ENCODE measurements at places on chromosomes 11 and 22. TPM values are rescaled to one million over a fixed set of nuclear protein-coding genes. Genes with fewer than 3 reads are reported as not detected.
A peak's percentile ranks its signal among the peaks of the same experiment; 100 is the strongest.

Gene SCGB1D2
- total RNA-seq, result 100 TPM

Gene TEX12
- total RNA-seq, result not detected

Gene SAC3D1
- total RNA-seq, result 12.1 TPM

Gene CENPM
- total RNA-seq, result 20.2 TPM

Gene SYT13
- total RNA-seq, result not detected

Gene XPNPEP3
- 8.7 TPM for total RNA-seq

Gene SLC37A2
- total RNA-seq, result 137 TPM

Gene FGF3
- not detected for total RNA-seq

Gene MB
- total RNA-seq, result 7.4 TPM

Gene OR56A1
- total RNA-seq, result 0.10 TPM

Gene CECR2
- 2.7 TPM for total RNA-seq

Gene OR4D5
- not detected for total RNA-seq

Gene ADM2
- not detected for total RNA-seq

Gene CLCF1
- total RNA-seq, result 2.2 TPM

Gene POLD3
- 9.9 TPM for total RNA-seq

Gene CREB3L1
- total RNA-seq, result 0.15 TPM

Gene ROBO4
- total RNA-seq, result 9.0 TPM

Gene TRIM77
- total RNA-seq, result not detected

Gene SLCO2B1
- total RNA-seq, result 5.0 TPM

Gene IRAG1
- 2.6 TPM for total RNA-seq

DNA sequence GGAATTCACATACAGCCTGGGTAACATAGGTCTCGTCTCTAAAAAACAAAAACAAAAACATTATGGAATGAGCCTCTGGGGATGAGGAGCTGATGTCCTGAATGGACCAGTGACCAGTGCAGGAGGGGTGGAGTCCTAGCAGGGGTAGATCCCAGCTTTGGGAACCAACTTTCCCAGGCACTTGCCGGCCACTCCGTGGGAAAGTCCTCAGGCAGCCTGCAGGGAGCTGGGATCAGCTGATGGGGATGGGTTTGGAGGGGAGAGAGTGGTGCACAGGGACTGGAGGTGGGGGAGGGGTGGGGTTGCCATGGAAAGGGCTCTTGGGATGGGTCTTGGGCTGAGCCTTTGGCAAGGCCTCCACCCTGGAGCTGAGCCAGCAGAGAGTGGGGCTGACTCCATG is 19.1 kb downstream of the MGAT3 start:
- no peak for DNase-seq

GRCh38 chr11:45031912-45032519 is 81.3 kb upstream of the TP53I11 start:
- peak; percentile 39 for DNase-seq

- no peak for DNase-seq
These were observed 11.7 kb downstream of the MIAT start for GRCh38 chr22:26669060-26669481.

GRCh38 chr11:108032800-108033199 is 24.1 kb downstream of the CUL5 start:
- no peak for DNase-seq

GRCh38 chr22:26737262-26737661 is 79.9 kb downstream of the MIAT start:
- no peak for DNase-seq

- no peak for DNase-seq
These were observed 38.5 kb upstream of the GRAMD4 start for GRCh38 chr22:46581538-46582244.

- DNase-seq, result no peak
These were observed 663 bp upstream of the BUD13 start for GRCh38 chr11:116773203-116774097.

DNA sequence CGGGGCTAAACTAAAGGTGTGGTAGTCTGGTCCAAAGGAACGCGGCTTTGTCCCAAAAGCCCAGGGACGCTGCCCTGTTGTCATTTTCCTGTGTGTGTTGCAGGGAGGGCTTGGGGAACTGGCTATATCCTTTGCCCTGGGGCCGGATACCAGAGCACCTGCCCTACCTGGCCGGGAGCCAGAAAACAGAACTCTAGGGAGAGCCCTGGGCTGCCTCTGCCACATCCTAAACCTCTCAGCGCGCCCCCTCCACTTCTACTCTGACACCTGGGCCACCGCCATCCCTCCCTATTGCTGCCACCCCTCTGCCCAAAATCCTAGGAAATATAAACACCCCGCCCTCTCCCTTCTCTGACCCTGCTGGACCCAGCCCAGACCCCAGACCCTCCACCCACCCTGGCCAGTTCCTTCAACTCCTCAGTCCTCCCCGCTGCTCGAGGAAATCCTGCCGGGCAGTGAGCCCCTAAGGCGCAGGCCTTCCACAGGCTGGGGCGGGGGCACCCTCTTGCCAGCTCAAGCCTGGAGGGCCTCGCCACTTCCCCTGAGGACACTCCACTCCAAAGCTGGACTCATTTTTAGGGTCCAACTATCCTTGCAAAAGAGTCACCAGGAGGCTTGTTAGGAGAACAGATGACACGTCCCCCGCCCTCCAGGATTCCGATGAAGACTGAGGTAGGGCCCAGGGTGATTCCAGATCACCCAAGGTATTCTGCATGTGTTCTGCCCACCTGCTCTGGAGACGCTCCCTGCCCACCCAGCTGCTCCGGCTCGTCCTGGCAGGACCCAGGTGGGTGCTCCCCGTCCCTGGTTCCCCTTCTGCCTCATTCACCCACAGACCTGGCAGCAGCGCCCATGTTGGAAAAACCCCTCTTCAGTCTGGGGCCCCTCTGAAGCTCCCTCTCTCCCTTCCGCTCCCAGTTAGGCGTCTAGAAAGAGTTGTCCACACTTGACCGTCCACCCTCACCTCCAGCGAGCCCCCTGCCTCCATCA is 12.2 kb downstream of the KCTD17 start:
- no peak for DNase-seq

DNA sequence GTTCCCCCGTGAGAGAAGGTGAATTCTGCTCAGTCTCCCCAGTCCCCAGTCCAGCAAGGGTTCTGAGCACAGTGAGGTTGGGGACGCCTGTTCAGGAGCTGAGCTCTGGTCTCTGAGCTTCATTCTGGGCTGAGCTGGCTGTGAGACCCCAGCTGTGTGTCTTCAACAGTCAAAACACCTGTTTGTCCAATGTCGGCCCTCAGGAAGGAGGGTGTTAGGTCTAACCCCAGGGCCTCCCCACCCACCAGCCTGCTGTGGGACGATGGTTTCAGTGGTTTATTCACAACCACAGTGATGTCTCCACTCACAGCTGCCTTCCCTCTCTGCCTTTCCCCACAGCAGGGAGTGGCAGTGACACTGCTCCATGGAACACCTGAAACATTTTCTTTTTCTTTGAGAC is 1282.9 kb downstream of the TBC1D22A start:
- DNase-seq, result peak; percentile 70

- no peak for DNase-seq
These were observed 729.4 kb downstream of the OPCML start for GRCh38 chr11:132802947-132803346.

GRCh38 chr11:33448461-33449130 is 191.4 kb downstream of the HIPK3 start:
- no peak for DNase-seq

DNA sequence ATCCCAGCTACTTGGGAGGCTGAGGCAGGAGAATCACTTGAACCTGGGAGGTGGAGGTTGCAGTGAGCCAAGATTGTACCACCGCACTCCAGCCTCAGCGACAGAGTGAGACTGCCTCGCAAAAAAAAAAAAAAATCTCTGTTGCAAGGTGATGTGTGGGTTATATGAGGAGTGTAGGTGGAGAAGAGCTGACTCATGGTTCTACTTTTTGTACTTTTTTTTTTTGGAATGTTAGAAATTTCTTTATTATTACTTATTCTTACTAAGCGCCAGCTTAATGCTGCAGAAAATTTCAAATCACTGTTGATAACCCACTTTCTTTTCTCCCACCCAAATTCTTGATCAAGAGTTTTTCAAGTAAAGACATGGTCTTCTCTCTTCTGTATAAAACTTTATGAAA is 29.6 kb upstream of the DNAJB13 start:
- DNase-seq, result no peak

- no peak for DNase-seq
These were observed 86.9 kb downstream of the INSC start for GRCh38 chr11:15201586-15201985.

- no peak for DNase-seq
These were observed 13.6 kb upstream of the PHF21B start for GRCh38 chr22:45023431-45023830.

- DNase-seq, result no peak
These were observed 14.0 kb upstream of the RELT start for GRCh38 chr11:73361953-73362776.

- DNase-seq, result no peak
These were observed 49.6 kb downstream of the KIF18A start for GRCh38 chr11:28058333-28058732.

GRCh38 chr11:123702696-123703095 is 38.8 kb downstream of the ZNF202 start:
- DNase-seq, result no peak

DNA sequence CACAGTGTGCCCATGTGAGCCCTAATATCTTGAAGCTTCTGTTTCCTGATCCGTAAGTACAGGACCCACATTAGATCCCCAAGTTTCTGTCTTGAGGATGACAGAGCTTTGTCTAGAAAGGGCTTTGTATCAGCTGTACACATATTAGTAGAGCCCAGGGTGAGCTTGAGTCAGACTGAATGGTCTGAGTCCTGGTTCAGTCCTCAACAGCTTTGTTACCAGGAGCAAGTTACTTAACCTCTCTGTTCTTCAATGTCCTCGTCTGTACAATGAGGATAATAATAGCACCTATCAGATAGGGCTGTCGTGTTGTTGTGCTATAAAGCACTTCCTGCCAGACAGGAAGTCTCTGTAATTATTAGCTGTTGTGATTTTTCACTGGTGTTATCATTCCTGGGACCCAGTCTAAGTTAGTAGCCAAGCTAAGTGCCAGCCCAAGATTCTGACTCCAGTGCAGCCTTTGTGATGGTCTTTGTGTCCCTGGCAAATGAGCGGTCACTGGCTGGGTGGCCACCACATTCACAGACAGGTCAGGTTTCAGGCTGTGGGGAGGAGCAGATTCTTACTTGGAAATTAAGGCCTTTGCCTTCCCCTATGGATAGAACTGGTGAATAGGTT is 6.8 kb downstream of the TOM1 start:
- no peak for DNase-seq

- no peak for DNase-seq
These were observed 253.3 kb upstream of the ISX start for GRCh38 chr22:34812631-34813030.

DNA sequence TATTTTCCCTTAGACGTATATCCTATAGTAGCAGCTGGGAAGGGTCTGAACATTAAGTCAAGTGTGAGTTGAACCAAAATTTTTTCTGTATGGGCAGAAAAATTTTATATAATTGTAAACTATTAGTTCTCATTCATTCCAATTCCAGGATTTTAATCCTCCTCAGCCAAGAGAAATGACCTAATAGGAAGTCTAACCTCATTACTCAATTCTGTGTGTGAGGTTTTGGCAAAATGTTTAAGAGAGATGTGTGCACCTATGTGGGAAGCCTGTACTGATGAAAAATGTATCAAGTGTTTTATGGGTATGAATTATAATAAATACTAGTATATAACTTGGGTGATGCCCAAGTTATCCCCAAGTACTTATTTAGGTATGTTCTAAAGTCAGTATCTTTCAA is 311.6 kb upstream of the PITPNB start:
- DNase-seq, result no peak
